T-helper 9 cell (primary cell): ENCODE measurements at places on chromosomes 2 and 18.

DNA sequence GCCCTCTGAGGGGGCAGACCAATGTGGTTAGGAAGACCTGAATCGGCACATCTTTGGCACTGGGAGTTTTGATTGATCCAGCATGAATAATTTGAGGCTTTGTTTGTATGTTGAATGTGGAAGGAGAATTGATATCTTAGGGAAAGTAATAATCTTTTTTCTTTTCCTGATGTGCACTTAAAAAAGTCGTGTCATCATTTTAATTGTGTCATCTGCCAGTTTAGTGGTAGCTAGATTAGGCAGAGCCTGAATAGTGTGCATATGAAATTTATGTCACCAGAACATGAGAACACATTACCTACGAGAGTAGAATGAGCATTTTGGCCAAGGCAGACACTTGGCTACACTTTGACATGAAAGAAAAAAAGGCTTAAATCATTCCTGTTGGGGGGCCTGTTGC lies 79.5 kb downstream of the KIF5C start:
- DNase-seq = no peak

- no peak for DNase-seq
Observed at GRCh38 chr2:191530618-191531017, 147.3 kb upstream of the NABP1 start.

GRCh38 chr2:135999899-136000298 lies 14.5 kb upstream of the DARS1 start:
- no peak for DNase-seq

DNA sequence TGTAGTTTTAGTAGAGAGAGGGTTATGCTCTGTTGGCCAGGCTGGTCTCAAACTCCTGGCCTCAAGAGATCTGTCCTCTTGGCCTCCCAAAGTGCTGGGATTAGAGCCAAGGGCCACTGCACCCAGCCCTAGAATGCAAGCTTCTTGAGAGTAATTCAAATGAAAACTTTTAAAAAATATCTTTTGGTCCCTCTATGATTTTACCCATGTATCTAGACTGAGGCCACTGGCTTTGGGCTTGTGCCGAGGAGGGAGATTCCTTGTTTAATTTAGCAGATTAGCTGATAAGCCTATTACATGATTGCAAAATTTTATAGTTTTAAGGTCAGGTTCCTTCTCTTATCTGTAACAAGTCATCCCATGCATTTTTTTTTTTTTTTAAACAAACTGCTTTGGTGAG lies 59.5 kb upstream of the CCDC195 start:
- DNase-seq = no peak

GRCh38 chr2:15594291-15595256 lies 2.9 kb downstream of the DDX1 start:
- no peak for DNase-seq

- DNase-seq = no peak
Observed at GRCh38 chr2:179946810-179947615, 60.1 kb downstream of the CWC22 start.

DNA sequence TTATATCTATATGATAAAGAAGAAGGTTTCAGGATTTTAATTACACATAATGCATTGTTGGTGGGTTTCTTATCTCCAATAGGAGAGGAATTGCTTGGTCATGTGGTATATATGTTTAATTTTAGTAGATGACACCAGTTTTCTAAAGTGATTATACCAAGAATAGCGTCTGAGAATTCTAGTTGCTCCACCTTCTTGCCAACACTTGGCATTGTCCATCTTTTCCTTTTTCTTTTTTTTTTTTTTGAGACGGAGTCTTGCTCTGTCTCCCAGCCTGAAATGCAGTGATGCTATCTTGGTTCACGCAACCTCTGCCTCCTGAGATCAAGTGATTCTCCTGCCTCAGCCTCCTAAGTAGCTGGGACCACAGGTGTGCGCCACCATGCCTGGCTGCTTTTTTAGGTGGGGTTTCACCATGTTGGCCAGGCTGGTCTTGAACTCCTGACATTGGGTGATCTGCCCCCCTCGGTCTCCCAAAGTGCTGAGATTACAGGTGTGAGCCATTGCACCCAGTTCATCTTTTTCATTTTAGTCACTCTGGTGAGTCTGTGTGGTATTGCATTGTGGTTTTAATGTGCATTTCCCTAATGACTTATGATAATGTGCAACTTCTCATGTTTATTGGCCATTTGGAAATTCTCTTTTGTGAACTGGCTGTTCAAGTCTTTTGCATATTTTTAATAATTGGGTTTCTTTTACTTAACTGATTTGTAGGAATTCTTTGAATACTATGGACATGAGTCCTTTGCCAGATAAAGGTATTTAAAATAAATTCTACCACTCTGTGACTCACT lies 37.3 kb upstream of the ZNF512 start:
- no peak for DNase-seq

DNA sequence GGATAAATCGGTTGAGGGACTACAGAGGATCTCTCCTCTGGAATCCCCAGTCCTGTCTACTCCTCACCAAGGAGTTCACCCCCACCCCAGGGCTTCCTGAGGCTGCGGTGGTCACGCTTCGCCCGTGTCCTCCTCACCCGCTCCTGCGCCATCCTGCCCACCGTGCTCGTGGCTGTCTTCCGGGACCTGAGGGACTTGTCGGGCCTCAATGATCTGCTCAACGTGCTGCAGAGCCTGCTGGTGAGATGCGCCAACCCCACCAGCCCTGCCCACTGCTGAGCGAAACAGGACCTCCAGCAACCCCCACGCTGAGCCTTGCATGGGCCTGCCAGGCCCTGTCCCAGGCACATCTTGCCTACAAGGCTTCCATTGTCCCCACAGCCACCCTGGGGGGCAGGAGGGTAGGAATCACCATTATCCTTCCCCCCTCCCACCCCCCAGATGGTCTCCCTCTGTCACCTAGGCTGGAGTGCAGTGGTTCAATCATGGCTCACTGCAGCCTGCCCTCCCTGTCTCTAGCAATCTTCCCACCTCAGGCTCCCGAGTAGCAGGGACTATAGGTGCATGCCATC lies 6.7 kb upstream of the CTDSP1 start:
- no peak for DNase-seq

GRCh38 chr2:208366215-208367127 lies 40.1 kb upstream of the PTH2R start:
- DNase-seq = no peak

- no peak for DNase-seq
Observed at GRCh38 chr2:6336752-6337471, 528.8 kb downstream of the CMPK2 start.

GRCh38 chr2:98478907-98479306 lies 34.2 kb downstream of the INPP4A start:
- DNase-seq = no peak

DNA sequence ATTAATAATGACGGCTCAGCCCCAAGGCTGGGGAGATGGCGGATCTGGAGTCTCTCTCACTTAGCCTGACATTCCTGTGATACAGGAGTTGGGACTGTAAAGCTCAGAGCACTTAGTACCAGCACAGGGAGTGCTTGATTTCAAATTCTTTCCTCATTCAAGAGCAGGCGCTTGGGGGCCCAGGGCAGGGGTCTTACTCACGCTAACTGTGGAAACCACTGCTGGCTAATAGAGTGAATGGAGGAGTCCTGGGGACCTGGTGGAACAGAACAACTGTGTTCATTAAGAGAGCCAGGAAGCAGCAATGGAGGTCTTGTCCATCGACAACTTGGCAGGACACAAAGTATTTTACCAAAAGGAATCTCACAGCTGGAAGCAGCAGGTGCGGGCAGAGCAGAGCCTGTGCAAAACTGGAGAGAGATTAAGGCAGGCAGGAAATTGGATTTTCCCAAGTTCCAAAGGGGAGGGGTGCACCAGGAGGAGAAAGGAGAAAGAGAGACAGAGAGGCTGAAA lies 358.9 kb downstream of the TNS1 start:
- no peak for DNase-seq

DNA sequence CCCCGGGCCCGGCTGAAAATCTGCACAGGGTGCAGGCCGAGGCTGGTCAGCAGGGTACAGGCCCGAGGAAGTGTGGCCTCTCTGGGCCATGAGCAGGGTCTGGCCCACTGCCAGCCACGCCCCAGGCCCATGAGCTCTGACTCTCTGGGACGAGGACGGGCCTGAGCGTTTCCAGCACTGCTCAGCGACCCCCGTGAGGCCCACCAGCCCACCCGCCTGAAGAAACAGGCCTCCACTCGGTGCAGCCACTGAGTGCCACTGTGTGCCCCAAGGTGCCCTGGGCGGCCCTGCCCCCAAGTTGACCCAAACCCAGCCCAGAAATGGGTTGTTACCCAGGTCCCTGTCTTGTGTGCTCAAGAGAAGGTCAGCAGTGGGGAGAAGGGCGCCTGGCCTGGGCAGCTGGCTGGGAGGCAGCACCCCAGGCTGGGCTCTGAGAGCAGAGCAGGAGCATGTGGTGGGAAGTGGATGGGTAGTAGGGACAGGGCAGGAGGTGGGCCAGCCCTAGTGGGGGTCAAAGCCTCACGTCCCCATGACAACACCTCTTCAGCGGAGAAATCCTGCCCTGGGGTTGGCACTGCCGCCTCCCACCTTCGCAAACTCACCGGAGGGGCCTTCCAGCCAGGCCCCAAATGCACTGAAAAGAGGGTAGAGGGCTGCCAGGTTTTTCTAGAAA lies 2.1 kb upstream of the SNED1 start:
- DNase-seq = no peak

DNA sequence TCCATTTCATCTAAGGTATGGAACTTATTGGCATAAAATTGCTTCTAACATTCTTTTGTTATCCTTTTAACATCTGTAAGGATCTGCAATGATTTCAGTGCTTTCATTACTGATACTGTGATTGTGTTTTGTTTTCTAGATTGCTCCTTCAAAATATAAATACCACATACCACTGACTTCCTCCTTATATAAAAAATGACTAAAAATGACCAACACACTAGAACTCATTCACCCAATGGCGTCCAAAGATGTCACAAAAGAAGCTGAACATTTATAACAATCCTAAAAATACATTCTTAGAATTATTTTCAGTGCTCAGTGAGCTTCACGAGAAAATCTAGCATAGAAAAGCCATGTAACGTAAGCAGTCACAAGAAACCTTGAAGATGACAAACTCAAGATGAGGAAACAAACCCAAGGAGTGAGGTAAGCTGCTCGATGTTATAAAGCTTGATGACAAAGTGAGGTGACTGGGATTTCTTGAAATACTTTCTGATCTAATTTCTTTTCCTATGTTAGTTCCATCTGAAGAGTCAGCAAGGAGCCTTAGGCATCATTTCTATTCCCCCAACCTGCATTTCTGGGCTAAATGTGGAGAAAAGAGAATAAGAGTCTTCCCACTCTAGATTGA lies 42.6 kb downstream of the PNO1 start:
- no peak for DNase-seq

GRCh38 chr18:49046125-49046524 lies 95.4 kb upstream of the SMAD7 start:
- DNase-seq = no peak

DNA sequence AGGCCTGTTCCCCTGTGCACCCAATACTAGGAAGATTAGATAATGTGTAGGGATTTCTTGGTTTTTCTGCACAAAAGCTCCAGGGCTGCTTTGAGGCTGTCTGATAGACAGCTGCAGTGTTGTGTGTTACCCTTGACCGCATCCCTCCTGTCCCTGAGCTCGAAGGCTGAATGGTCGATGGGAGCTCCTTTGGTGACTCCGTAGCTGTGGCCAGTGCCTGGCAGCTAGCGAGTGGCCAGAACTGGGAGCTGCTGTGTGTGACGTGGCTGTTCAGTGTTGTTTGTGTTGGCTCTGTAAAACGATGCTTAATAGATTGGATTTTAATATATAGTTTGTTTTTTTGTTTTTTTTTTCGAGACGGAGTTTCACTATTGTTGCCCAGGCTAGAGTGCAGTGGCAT lies 170.0 kb downstream of the AGAP1 start:
- no peak for DNase-seq

- no peak for DNase-seq
Observed at GRCh38 chr2:65199166-65199565, 28.5 kb upstream of the ACTR2 start.

DNA sequence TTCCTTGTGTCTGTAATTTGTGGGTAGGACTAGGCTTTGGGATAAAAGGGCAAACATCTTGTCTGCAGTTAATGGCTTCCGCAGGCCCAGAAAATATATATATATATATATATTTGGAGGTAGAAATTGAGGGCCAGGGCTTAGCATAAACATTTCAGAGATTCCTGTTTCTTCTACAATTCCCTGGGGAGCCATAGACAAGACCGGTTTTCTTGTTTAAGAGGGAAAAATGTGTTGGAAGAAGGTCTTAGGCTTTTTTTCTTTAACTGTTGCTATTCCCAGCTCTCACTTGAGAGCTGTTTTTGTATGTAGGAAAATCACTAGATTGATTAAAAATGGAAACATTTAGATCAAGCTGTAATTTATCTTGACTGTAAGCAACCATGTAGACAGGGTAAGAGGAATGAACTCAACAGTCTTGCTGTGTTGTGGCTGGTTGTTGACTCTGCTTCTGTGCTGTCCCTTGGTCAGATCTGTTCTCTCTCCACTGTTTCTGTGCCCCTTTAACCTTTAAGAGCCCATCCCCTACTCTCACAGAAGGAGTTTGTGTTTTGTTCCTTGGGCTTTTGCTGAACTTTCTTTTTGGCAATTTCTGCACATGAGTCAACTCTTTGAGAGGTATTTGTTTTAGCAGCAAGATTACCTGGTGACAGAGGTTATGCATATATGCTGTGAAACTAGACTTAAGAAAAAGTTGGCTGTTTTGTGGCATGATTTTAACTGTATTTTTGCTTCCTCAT lies 58.3 kb downstream of the EFEMP1 start:
- DNase-seq = no peak
